ENCODE measurements at places on chromosomes 3 and 15.

GRCh38 chr3:2153053-2153452 lies 54.4 kb downstream of the CNTN4 start:
- DNase-seq = no peak

- no peak for DNase-seq
These were observed 167.8 kb upstream of the CCDC54 start for GRCh38 chr3:107209302-107209990.

- no peak for DNase-seq
These were observed 459.6 kb upstream of the DPH6 start for GRCh38 chr15:36005542-36005941.

DNA sequence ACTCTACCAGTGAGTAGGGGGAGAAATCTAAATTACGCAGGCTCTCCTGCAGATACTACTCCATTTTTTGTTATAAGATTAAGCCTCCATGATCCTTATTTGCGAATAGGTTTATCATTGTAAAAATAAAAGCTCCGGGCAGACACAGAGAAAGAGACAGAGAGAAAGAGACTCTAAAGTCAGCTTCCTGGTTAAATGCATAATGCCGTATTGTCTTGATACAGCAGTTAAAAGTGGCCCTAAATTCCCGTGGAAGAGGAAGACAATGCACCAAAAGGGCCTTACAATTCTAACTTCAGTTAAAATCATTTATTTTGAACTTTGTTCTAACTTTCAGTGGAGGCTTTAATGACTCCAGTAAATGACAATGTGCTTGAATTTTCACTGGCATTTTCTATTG lies 98.3 kb downstream of the SLC9A9 start:
- no peak for DNase-seq

DNA sequence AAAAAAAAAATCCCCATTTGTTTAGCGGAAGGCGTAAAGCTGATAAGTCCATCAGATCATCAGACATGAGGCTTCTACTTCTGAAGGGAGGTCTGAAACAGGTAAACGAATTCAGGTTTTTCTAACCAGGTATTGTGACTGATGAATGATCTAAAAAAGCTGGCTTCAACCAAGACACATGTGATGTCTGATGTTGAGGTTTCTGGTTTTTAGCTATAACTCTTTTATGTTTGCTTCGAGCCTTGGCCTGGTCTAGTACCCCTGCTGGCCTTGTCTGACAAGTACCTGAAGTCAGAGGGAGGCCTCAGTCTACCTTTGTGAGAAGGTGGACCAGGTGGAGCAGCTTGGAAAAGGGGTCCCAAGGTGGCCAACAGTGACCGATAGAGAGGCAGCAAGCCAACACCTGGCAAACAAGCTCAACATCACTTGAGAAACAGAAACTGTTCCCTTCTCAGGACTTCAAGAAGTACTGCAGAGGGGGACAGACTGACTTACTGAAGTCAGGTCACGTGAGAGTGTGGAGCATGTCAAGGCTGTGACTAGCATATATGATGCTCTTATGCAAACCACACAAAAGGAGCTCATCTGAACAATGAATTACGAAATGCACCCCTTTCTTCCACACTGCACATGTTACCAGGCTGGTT lies 33.0 kb upstream of the CA12 start:
- DNase-seq = no peak

- no peak for DNase-seq
These were observed 470.2 kb upstream of the PROK2 start for GRCh38 chr3:72255191-72255590.

- peak; percentile 34 for DNase-seq
These were observed 738 bp downstream of the YEATS2 start for GRCh38 chr3:183698318-183698751.

GRCh38 chr3:64625381-64625780 lies 62.4 kb downstream of the ADAMTS9 start:
- no peak for DNase-seq

GRCh38 chr3:174072675-174073074 lies 675.1 kb downstream of the NLGN1 start:
- DNase-seq = no peak

- no peak for DNase-seq
These were observed 496.3 kb downstream of the NLGN1 start for GRCh38 chr3:173893835-173894234.

GRCh38 chr15:78977091-78977571 lies 32.3 kb upstream of the CTSH start:
- DNase-seq = no peak

- no peak for DNase-seq
These were observed 4.7 kb downstream of the BHLHE40 start for GRCh38 chr3:4983739-4984510.

- DNase-seq = no peak
These were observed 23.5 kb upstream of the RFTN1 start for GRCh38 chr3:16536996-16537395.

- no peak for DNase-seq
These were observed 25.0 kb upstream of the BCL6 start for GRCh38 chr3:187770224-187770623.

DNA sequence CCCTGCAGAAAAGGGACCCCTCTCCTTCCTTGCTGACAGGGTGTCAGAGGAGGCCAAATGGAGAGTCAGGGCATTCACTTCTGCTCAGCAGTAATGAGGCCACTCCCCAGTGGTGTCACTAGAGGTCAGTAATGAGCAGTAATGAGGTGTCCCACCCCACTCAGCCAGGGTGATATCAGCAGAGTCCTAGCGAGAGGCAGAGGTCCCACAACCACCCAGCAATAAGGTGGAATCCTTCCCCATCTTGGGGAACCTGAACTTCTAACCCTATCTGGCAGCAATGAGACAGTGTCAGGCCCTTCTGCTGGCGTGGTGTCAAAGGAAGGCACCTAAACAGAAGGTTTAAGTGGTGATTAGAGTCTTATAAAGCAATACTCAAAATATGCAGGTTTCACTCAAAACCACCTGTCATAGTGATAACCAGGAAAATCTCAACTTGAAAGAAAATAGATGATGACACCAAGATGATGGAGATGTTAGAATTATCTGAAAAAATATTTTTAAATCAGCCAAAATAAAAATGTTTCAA lies 12.9 kb downstream of the OCA2 start:
- peak; percentile 79 for DNase-seq

- DNase-seq = no peak
These were observed 176.4 kb downstream of the TNIK start for GRCh38 chr3:171283848-171284222.

- no peak for DNase-seq
These were observed 352.6 kb downstream of the EPHB1 start for GRCh38 chr3:135147657-135148056.

DNA sequence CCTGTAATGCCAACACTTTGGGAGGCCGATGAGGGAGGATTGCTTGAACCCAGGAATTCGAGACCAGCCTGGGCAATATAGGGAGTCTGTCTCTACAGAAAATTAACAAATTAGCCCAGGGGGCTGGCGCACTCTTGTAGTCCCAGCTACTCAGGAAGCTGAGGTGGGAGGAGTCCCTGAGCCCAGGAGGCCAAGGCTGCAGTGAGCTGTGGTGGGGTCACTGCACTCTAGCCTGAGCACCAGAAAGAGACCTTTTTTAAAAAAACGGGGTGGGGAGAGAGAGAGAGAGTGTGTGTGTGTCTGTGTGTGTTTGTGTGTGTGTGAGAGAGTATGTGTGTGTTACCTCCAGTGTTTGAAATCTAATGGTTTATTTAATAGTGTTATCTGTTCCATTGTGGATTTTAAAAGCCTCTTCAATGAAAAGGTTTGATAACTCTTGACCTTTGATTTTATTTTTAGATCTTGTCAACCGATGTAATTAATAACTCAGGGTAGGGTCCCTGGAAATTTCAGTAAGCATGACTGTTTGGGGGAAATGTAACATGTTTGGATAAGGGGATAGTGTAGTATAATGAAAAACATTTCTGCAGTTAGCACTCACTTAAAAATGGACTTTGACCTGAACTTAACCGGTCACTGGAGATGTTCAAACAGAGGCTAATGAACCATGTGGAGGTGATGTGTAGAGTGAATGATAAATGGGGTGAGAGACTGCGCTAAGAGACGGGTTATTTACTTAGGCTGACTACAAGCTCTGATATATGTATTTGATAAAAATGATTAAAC lies 29.7 kb downstream of the LRCH3 start:
- peak; percentile 58 for DNase-seq

DNA sequence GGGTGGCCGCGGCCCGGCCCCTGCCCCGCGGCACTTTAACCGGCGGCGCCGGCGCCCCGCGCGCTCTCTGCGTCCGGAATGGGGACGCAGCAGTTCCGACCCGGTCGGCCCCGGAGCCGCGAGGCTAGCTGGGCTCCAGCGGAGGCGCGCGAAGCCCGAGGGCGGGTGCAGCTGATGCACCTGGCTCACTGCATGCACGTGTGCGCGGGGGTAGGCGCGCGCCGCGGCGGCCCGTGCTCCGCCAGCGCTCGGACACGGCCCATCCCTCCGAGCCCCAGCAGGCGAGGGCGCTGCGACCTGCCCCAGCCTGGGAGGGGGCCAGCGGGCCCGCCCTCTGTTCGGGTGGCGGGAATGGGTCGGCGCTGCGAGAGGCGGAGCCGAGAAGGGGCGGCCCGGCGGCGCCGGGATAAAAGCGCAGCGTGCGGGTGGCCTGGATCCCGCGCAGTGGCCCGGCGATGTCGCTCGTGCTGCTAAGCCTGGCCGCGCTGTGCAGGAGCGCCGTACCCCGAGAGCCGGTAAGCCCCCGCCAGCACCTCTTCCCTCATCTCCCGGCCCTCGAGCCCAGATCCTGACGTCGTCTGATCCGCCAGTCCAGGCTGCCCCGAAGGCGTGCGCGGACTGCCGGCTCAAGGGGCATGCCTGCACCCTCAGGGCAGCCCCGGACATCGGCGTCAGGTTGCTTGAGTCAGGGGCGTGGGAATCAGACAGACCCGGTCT lies at the start of the genes CHDH and IL17RB:
TSS of gene CHDH (minus strand) at position 286 of the 717 bp plus-strand sequence. CDS start 22,411 bp downstream, outside the sequence.
TSS of gene IL17RB (plus strand) at position 435 of the 717 bp plus-strand sequence. CDS start at position 456, 21 bp downstream.
- DNase-seq = peak; percentile 65

DNA sequence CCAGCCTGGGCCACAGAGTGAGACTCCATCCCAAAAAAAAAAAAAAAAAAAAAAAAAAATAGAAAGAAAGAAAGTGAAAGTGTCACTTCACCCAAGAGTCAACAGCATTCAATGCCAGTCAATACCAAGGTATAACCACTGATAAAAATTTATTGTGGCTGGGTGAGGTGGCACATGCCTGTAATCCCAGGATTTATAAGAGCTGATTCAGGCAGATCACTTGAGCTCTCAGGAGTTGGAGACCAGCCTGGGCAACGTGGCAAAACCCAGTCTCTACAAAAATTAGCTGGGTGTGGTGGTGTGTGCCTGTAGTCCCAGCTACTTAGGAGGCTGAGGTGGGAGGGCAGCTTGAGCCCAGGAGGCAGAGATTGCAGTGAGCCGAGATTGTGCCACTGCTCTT lies 46.5 kb upstream of the PIK3CB start:
- DNase-seq = no peak

GRCh38 chr15:90038632-90039095 lies 37.5 kb downstream of the ZNF710 start:
- DNase-seq = no peak

DNA sequence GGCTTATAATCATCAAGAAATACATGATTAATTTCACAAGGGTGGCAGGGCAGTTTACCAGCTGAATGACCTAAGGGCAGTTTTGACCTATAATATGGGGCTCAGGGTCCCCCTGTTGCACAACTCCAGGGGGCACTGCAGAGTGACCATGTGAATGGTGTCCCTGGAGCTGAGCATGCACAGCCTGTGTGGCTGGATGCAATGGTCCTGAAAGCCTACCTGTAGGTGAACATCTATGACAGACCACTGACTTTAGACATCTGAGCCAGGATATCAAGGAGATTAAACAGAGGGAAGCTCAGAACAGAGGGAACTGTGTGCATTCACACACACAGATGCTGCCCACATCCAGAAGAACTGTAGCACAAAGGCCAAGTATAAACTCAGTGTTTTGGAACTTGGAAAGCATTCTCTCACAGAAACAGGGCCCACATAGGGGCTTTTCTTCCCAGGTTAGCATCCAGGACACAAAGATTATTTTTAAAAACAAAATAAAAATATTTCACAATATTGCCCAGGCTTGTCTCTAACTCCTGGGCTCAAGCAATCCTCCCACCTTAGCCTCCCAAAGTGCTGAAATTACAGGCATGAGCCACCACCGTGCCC lies 7.8 kb upstream of the SLC6A11 start:
- DNase-seq = no peak

- no peak for DNase-seq
These were observed 837 bp downstream of the LRRN1 start for GRCh38 chr3:3800080-3800455.

DNA sequence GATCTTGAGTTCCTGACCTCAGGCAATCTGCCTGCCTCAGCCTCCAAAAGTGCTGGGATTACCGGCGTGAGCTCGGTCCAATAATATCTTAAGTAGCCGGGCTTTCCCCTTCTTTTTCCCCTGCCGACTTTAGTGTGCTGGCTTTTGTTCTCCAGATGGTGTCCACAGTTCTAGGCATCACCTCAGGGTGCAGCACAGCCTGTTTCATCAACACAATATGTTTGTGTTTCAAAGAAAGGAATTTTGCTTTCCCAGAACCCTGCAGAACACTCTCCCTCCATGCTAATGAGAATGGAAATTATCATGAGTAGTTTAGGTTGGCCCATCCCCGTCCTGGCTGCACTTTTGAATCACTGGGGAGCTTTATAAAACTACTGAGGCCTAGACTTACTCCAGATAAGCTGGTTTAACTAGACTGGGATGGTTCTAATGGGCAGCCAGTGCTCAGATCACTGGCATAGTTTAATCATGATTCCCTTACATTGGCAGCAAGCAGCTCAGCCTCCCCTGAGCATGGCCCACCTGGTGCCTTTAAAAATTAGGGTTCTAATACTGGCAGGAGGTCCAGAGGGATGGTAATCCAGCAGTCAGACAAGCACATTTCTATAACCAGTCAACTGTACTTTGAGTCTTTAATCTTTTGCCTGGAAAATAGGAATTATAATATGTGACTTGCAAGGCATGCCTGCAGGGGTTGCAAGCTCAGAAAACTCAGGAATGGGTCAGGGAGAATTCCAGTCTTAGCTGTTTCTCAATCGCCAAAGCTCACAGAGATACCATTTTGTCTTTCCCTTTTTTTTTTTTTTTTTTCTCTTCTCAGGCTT lies 127.6 kb upstream of the RASGRP1 start:
- no peak for DNase-seq

DNA sequence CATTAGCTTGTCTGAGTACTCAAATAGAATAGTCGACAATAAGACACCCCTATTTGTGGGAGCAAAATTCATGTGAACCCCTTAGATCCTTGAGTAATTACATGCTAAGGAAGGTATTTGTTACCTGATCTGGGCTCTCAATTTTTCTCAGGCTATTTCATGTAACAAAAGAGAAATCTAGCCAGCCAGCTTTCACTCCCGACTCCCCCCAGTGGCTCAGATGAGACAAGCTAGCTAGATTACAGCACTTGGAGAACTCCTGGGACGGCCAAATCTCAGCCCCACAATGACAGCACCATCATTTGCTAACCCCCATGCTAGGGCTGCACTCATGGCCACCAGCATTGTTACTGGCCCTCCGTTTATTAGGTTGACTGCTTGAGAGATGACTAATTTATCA lies 41.3 kb downstream of the GLDN start:
- peak; percentile 69 for DNase-seq

Measured in HT-29 (cell line).